ENCODE measurements at places on chromosomes 2 and 18. TPM values are rescaled to one million over a fixed set of nuclear protein-coding genes. Genes with fewer than 3 reads are reported as not detected.

Gene ERBB4
- 22.3 TPM for total RNA-seq

Gene AQP12A
- total RNA-seq = not detected

Gene GREB1L
- 12.2 TPM for total RNA-seq

Gene CROCC2
- total RNA-seq = 6.1 TPM

Gene PSMD1
- 59.1 TPM for total RNA-seq

GRCh38 chr2:9263428-9263827 lies 56.8 kb downstream of the ASAP2 start:
- no peak for DNase-seq

GRCh38 chr2:157172866-157173578 lies 84.5 kb upstream of the GALNT5 start:
- no peak for DNase-seq

DNA sequence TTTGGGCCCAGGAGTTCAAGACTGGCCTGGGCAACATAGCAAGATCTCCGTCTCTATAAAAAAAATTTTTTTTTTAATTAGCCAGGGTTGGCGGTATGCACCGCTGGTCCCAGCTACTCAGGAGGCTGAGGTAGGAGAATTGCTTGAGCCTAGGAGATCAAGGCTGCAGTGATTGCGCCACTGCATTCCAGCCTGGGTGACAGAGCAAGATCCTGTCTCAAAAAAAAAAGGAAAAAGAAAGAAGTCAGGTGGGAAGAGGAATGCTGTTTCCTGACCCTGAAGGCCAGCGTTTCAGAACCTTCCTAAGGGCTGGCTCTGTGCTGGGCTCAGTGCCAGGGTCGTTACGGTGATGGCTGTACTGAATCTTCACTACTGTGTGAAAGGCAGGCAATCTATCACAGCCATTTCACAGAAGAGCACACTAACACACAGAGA lies 35.0 kb upstream of the AGAP1 start:
- DNase-seq = no peak
